Spinal cord (tissue), 10 donors: ENCODE measurements at places on chromosomes 1 and 21. TPM values are rescaled to one million over a fixed set of nuclear protein-coding genes. Genes with fewer than 3 reads are reported as not detected.
A peak's percentile ranks its signal among the peaks of the same experiment; 100 is the strongest.

GRCh38 chr1:30768830-30769718, 11.5 kb upstream of the LAPTM5 start:
- DNase-seq: no peak

DNA sequence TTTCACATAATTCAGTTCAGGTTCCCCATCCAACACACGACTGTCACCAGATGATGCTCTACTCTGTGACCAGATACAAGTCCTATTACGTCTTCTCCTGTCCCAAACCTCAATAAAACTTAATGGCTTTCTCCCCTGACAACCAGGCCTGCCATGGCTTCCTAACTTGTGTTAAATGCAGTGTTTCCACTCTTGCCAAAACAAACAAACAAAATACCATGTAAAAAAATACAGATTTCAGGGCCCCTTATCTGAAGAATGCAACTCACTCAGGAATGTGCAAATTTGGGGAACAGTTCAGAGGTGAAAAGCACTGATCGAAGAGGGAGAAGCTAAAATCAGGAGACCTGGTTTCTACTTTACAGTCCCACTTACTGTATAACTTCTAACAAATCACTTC, 863 bp upstream of the NUF2 start:
- no peak for DNase-seq

DNA sequence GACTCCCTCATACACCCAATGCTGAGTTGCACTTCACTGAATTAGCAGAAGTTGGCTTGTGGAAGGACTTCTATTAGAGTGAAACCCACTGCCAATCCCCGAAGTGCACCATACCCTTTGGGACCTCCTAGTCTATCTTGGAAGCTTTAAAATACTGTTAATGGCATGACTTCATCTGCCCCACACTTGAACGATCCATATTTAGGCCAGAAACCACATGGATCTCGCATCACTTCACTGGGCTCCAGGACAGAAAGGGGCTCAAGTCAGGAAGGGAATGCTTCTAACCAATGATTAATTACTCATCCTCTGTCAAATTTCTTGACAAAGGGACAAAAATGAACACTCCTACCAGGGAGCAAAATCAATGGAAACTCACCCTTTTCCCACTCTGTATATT, 69.1 kb downstream of the BCAR3 start:
- DNase-seq: no peak

GRCh38 chr21:33030633-33031032, 4.9 kb downstream of the OLIG2 start:
- peak; percentile 31 for DNase-seq

- DNase-seq: no peak
These were observed 71.7 kb downstream of the SNX7 start for GRCh38 chr1:98732985-98733781.

- DNase-seq: no peak
These were observed 114.6 kb upstream of the DUSP10 start for GRCh38 chr1:221856228-221857093.

GRCh38 chr1:68370101-68370915, 79.4 kb downstream of the RPE65 start:
- no peak for DNase-seq

DNA sequence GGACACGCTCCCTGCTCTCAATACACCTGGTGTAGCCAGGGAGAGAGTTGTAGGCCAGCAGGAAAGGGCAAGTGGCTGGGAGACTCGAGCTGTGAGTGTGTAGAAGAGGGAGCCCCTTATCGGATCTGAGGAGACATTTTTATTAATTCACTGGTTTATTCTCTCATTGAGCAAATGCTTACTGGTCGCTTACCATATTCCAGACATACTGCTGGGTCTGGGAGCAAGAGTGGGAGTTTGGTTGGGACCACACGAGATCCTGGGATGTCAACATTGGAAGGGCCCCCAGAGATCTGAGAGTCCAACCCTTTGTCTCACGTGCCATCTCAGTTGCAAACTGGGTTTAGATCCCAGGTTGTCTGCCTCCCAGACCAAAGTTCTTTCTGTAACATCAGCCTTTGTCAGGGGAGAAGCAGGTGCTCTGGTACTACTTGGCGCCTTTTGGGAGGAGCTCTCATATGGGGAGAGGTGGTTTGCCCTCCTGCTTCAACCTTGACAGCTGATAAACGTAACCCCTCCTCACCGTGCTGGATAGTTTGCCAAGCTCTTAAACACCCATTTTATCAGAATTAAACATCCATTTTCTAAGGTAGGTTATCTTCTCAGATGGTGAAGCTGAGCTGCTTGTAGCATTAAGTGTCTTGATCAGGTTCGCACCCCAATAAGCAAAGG, 742 bp downstream of the TMEM222 start:
- DNase-seq: no peak

DNA sequence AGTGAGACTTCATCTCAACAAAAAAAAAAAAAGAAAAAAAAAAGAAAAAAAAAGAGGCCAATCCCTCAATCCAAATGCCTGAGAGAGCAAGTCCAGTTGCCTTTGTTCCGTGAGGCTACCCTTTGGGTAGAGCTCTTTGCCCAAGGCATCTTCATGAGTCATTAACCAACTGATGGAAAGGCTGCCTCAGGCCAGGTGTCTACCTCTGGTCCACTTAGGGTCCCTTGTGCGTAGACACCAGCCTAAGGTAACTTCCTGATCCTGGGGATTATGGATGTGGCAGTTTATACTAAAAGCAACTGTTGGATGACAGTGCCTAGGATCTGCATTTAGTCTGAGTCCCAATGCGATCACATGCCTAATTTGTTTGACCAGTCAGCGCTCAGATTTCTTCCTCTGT, 20.7 kb upstream of the ZNF326 start:
- DNase-seq: no peak

- no peak for DNase-seq
These were observed 13.9 kb downstream of the ARID4B start for GRCh38 chr1:235313931-235314678.

DNA sequence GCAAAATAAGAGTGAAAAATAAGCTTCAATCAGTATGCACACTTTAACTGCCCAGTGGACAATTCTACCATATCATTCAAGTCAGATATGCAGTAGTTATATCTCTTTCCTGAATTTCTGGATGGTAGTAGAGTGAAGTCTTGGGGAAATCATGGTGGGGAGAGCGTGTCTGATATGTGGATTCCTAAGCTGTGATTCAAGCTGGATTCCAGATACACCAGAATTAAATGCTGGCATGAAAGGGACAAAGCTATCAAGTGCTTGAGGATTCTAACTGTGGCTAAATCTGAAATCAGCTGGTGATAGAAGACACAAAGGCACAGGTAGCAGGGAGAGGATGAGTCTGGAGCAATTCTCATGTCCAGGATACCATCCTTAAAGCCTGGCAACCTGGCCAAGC, 323.5 kb downstream of the DUSP10 start:
- no peak for DNase-seq

GRCh38 chr1:101136271-101136670, 100.5 kb upstream of the S1PR1 start:
- no peak for DNase-seq

DNA sequence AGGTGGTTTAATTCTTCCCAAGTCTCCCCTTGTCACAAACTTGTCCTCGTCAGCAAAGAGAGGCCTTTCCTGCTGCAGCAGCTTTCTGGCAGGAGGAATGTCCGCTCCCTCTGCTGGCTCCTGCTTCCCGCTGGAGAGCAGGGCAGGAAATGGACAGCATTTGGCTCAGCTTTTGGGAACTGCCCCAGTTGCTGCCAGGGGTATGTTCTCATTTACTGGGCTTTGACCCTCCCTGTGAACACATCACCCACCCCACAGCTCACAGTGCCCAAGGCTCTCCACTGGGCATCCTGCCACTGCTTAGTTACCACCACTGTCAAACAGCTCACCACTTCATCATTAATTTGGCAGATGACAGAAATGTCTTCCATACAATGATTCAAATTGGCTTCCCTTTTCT, 75.4 kb downstream of the MRPL37 start:
- no peak for DNase-seq

- no peak for DNase-seq
These were observed 32.6 kb downstream of the PIGM start for GRCh38 chr1:159999204-159999603.

- DNase-seq: peak; percentile 57
These were observed 73.8 kb upstream of the SSX2IP start for GRCh38 chr1:84763912-84764680.

- DNase-seq: no peak
These were observed 108.3 kb downstream of the TNR start for GRCh38 chr1:175635092-175635491.

DNA sequence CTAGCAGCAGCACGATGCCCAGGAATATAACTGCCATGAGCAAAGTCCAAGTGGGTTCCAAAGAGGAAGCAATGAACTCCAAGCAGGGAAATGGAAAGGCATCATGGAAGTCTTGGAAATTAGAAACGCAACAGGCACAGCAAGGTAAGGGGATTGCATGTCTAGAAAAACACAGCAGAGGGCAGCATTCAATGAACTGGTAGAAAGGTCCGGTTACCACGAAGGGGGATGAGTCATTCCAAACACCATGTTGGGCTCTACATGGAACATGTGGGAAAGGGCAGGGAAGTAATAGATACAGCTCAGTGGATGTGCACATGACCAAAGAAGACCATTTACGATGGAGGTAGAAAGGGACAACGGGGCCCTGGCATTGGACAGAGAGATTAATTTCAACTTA, 36.4 kb downstream of the RXRG start:
- DNase-seq: no peak

- no peak for DNase-seq
These were observed 98.6 kb upstream of the KRTAP19-8 start for GRCh38 chr21:31136891-31137290.

The LYPLAL1 gene
- total RNA-seq: 54.8 TPM

The CELA2A gene
- not detected for total RNA-seq

The FCGR3A gene
- 30.1 TPM for total RNA-seq

The ATP1A4 gene
- total RNA-seq: 0.50 TPM

The SPAG17 gene
- total RNA-seq: 35.5 TPM

The SLC50A1 gene
- total RNA-seq: 35.8 TPM

The OR2L2 gene
- 0.50 TPM for total RNA-seq

The SPATA46 gene
- not detected for total RNA-seq

The MAP3K7CL gene
- 2.9 TPM for total RNA-seq

The ORC1 gene
- total RNA-seq: 2.5 TPM

The ERICH3 gene
- total RNA-seq: 12.9 TPM

The TEKT2 gene
- total RNA-seq: 13.5 TPM

The SMIM1 gene
- total RNA-seq: 0.99 TPM

The GSTM1 gene
- 28.5 TPM for total RNA-seq

The ANGEL2 gene
- total RNA-seq: 50.9 TPM
